ENCODE measurements at places on chromosomes 5 and 9. TPM values are rescaled to one million over a fixed set of nuclear protein-coding genes. Genes with fewer than 3 reads are reported as not detected.

GRCh38 chr5:75951158-75951557, 132.0 kb upstream of the SV2C start:
- no peak for DNase-seq

GRCh38 chr9:133256136-133256461, 18.9 kb downstream of the ABO start:
- no peak for DNase-seq

The FAXDC2 gene
- 0.73 TPM for total RNA-seq

DNA sequence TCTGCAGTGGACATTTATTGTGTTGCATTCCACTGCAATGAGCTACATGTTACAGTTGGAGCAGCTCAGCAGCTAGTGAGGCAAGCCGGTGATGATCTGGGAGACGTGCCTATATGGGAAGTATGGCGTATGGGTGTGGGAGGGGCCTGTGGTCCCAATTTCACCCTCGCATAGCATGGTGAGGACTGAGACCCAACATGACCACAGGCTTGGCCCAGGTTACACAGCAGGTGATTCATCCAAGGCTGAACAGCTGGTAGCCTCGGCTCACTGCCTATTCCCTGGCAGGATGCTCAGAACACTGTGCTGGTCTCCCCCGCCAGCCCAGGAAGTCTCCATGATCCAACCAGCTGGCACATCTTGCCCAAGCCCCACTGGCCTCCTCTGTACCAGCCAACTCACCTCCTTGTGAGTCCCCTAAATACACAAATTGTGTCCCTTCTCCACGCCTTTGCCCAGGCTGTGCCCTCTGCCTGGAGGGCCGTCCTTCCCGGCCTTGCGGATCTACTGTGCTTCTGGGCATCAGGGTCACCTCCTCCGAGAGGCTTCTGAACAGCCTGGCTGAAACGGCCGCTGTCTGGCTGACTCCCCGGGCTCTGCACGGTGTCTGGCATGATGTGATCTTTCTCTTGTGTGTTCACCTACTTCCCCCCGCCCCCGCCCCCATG, 81.4 kb downstream of the NSUN2 start:
- DNase-seq, result no peak

- DNase-seq, result peak; percentile 38
Measured at GRCh38 chr5:131302506-131302905, 38.7 kb downstream of the CDC42SE2 start.

Measured in PC-9 (cell line).